ENCODE measurements at places on chromosomes 6 and 20. TPM values are rescaled to one million over a fixed set of nuclear protein-coding genes. Genes with fewer than 3 reads are reported as not detected.

DNA sequence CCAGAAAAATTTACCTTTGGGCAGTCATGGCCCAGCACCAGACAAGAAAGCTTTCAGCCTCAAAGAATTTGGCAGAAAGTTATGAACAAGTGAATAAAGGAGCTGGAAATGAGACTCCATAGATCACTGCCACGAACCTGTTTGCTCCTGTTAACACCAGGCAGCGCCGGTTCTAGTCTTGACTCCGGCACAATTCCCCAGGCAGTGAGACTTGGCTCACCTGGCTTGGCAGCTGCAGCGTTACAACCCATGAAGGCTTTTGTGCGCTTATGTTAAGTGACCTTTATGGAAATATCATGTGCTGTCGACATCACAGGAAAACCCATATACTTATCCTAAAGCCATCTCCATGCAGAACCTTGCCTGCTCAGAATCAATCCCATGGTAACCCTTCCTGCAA, 22.2 kb upstream of the FOXC1 start:
- no peaks in the 10 kb centered on the region for H3K27me3 ChIP-seq
- no peak overlapping the region for H3K4me3 ChIP-seq
- H3K27ac ChIP-seq = no peak overlapping the region
- no peaks in the 10 kb centered on the region for H3K4me1 ChIP-seq
- DNase-seq = no peak

DNA sequence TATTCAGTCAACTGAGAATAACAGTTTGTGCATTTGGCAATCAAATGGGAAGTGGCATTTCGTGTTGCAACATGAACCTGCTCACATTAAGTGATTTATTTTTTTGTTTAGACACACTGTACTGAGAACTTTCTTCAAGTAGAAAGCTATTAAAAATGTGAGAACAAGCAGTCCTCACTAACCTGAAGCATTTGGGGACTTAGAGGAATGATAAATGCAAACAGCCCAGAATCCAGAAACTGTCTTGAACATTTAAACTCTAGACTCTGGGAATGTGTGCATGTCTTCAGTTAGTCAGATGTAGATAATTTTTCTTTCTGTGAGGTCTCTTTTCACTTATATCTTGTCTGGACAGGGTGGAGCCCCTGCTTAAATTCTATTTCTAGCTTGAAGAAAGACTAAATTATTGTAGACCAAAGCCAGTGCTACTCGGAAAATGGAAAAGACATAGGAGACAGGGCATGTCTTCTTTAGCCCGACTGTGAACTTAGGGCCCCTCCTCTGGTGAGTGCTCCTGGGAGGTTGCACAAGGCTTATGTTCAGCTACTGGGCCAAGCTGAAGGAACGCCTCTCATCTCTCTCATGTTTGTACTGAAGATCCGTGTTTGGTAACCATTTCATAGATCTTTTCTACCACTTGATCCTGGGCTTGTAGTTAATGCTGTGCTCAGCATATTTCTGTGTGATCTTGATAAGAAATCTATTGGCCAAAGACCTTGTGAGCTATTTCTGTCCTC, 70.1 kb downstream of the SLX4IP start:
- no peak for DNase-seq
- no peak overlapping the region for H3K27ac ChIP-seq
- no peaks in the 10 kb centered on the region for H3K36me3 ChIP-seq

DNA sequence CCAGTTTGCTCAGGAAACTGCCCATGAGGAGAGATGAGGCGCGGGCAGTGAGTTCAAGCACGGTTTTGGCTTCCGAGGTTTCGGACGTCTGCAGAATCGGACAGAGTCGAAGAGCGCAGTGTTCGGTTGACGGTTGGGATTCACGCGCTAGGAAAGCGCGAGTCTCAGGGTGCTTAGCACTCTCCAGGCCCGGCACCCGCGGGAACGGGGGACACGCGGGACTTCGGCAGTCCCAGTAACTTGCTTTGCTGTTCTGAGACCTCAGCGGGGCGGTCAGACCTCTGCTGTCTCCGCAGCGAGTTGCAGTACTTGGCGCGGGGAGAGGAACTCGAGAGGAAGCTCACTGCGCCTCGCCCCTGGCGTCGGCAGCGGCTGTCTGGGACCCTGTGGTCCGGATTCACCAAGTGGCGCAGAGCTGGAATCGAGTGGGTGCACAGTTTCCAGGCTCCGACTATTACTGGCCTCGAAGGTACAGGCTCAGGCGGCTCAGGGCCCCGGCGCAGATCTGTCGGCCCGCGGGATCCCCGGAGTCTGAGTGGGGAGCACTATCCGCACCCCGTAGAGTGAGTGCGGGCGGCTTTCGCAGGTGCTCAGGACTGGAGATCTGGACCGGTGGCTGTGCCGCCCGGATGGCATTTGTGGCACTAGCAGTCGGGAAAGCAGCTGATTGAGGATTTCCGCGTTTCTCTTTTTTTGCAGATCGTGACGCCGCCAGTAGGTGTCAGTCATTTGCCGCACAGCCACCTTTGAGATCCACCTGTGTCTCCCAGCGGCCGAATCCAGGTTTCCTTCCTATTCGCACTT, at the start of gene POM121L2:
Gene POM121L2 (minus strand): TSS at position 128 of the 804 bp plus-strand sequence. CDS start 103 bp downstream, at position 25.
- no peaks in the 10 kb centered on the region for H3K36me3 ChIP-seq
- no peak for DNase-seq
- H3K4me1 ChIP-seq = no peaks in the 10 kb centered on the region
- peaks cover 2% of the 10 kb centered on the region for H3K27me3 ChIP-seq

DNA sequence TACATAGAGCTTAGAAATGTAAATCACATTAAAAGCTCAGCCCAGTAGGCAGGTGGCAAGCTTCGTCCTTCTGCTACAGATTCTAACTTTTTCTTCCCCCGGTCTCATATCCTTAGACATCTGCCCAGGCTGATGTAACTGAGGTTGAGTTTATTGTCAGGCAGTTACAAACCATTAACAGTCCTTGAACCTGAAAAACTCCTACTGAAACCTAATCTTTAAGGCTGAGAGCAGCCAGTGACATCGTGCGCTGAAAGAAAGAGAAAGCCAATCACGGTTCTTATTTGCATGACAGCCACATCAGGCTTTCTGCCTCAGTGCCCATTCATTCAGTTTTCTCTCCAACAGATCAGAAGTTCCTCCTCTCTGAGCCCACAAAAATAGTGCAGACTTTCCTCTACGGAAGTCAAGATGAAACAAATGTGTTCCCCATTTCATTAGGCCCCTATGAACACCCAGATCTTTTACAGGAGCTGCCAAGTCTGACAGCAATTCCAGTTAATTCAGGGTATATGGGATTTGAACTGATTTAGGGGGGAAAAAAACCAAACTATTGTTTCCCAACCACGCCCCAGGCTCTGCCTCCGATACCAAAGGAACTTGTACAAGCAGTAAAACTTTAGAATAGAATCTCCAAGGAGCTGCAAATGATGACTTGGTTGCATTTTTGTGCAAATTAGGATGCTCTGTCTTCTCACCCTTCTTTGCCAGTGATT, at the start of gene NHSL1:
Gene NHSL1 (minus strand): TSS at position 192 of the 716 bp plus-strand sequence. CDS start 204 bp downstream, outside the sequence.
- no peak for DNase-seq
- no peak within 1 kb of the TSS for H3K4me3 ChIP-seq
- no peaks in the 10 kb centered on the region for H3K27me3 ChIP-seq
- H3K27ac ChIP-seq = no peak within 1 kb of the TSS
- no peaks in the 10 kb centered on the region for H3K36me3 ChIP-seq

- no peak overlapping the region for H3K4me3 ChIP-seq
- no peak overlapping the region for H3K27ac ChIP-seq
- no peaks in the 10 kb centered on the region for H3K4me1 ChIP-seq
- H3K36me3 ChIP-seq = peaks cover 2% of the 10 kb centered on the region
- DNase-seq = no peak
These were observed 62.5 kb upstream of the PTGIS start for GRCh38 chr20:49630396-49630951.

- H3K4me1 ChIP-seq = peaks cover 2% of the 10 kb centered on the region
- DNase-seq = no peak
- H3K36me3 ChIP-seq = no peaks in the 10 kb centered on the region
- H3K27me3 ChIP-seq = no peaks in the 10 kb centered on the region
These were observed 10.5 kb downstream of the ZBTB2 start for GRCh38 chr6:151380848-151381205.

- H3K27ac ChIP-seq = no peak overlapping the region
- H3K36me3 ChIP-seq = no peaks in the 10 kb centered on the region
- H3K4me1 ChIP-seq = no peaks in the 10 kb centered on the region
- DNase-seq = no peak
These were observed 6.0 kb upstream of the LKAAEAR1 start for GRCh38 chr20:64090165-64090564.

DNA sequence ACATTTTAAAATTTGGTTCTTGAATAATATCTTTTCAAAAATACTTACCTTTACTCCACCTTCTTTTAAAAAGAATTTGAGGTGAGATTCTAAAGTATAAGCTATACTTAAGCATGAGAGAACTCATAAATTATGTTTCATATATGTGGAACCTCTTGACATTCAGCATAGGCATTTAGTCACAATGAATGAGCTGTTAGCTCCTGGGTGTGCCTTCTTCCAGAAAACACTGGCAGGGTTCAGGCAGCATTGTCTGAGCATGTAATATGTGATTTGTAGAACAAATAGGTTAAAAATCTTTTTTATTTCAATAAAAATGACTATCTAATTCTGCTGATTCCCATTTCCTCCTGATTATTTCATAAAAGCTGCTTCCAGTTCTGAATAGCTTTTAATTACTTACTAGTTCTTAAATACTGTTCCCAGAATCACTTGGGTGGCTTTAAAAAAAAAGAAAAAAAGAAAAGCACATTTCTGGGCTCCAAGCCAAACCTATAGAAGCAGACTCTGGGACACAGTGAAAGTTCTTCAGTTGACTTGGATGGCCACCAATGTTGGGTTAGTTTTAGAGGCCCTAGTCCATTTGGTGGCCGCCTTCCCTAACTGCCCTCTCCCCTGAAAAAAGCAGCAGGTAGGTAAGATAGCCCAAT, 20.2 kb downstream of the RNF8 start:
- H3K4me1 ChIP-seq = peaks cover 3% of the 10 kb centered on the region
- no peak overlapping the region for H3K27ac ChIP-seq
- H3K36me3 ChIP-seq = peaks cover 6% of the 10 kb centered on the region
- no peak for DNase-seq
- no peak overlapping the region for H3K4me3 ChIP-seq

DNA sequence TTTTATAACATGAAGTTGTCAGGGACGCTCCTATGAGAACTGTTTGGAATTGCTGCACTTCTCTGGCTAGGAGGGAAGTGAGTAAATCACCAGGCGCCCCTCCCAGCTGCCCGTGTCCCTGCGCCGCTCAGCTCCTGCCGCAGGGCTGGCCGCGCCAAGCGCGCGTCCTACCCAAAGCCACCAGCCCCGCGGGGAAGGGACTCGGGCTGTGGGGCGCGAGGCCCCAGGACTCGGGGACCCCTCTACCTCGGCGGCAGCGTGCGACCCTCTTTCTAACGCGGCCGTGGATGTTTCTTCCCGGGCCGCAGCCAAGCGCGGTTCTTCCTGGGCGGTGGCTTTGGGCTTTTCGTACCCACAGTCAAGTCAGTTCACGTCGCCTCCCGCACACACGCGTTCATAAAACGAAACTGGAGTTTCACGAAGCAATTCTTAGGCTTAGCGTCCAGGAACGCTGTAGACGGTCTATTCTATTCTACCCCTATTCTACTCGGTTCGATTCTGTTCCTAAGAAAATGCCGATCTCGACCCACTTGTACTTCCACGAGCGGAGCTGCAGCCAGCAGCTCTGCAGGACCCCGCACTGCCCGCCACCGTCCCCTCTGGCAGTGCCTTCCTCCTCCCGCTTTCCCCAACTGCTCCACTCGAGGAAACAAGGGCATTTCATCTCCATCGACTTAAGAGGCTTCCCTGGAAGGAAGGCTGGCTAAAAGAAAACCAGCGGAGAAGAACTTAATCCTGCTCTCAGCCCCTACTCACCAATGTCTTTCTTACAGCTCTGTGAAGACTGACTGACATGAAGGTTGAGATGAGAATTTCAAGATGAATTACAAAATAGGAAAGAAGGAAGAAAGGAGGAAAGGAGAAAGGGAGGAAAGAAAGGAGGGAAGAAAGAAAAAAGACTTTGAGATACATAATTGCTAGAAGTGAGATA, 15.4 kb downstream of the FOXC1 start:
- peaks cover 2% of the 10 kb centered on the region for H3K4me1 ChIP-seq
- no peaks in the 10 kb centered on the region for H3K27me3 ChIP-seq
- no peaks in the 10 kb centered on the region for H3K36me3 ChIP-seq
- peak overlapping the region; percentile 99 for H3K27ac ChIP-seq

DNA sequence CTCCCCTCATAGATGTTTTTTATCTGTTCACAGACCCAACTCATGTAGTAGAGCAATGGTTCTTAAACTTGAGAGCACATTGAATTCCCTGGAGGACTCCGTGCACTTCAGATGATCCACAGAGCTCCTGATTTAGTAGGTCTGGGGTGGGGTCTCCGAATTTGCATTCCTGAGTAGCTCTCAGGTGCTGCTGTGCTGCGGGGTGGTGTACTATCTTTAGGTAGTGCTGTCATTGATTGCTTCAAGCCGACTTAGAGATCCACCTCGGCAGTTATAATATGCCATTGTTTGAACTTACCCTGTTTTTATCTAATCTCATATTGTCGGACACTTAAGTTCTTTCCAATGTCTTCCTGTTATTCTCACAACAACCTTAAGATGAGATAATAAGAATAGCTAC, 45.0 kb downstream of the BMP2 start:
- no peaks in the 10 kb centered on the region for H3K36me3 ChIP-seq
- no peaks in the 10 kb centered on the region for H3K4me1 ChIP-seq
- no peak overlapping the region for H3K27ac ChIP-seq
- H3K4me3 ChIP-seq = no peak overlapping the region
- DNase-seq = no peak
- no peaks in the 10 kb centered on the region for H3K27me3 ChIP-seq

DNA sequence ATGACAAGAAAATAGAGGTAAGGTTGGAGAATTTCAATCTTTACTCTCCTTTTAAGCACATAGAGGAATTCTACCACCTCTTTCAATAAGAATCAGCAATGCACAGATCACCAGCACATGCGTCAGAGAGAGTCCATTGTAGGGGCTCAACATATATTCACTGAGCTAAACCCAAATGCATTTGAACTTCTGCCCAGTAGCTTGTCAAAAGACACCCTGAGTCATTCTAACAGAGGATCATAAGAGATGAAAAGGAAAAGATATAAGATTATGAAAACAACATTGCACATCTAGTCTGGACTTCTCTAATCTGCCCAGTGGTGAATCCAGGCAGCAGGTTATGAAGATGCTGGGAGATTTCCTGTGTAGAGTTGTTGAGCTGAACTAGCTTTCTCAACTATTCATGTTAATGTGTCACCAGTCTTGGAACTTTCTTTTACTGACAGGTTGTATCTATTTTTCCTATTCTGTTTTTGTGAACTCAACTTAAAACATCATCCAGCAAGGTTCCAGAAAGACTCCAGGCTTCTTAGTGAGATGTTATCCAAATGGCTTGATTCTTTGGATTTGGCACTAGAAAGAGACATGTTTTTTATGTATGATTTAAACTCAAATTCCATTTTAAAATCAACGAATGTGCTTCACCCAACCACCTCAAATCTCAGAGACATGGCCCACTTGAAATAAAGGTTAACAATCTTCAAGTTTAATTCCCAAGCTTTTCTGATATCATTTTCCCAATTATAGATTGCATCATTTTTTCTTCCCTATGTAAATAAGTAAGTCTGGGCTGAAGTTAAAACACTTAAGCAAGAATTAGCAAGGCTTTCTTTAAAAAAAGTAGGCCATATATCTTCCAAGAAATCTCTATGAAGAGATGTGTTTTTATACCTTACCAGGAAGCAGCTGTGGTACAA, 89.3 kb downstream of the TSHZ2 start:
- no peak for DNase-seq
- H3K27ac ChIP-seq = no peak overlapping the region
- H3K36me3 ChIP-seq = no peaks in the 10 kb centered on the region
- H3K4me3 ChIP-seq = no peak overlapping the region

The TNFRSF6B gene
- 11.5 TPM for total RNA-seq

The ALDH8A1 gene
- total RNA-seq = 1.6 TPM

The TFAP2A gene
- 0.23 TPM for total RNA-seq

The PRICKLE4 gene
- 3.5 TPM for total RNA-seq

All from aorta (tissue), 5 donors.